Activated T-cell treated with anti-CD3 and anti-CD28 coated beads, Interleukin-2, amount 50 U/mL, for 48 hours (primary cell): ENCODE measurements at places on chromosomes 13 and 19.

- peak; percentile 11 for DNase-seq
These were observed 2.9 kb upstream of the ATP11A start for GRCh38 chr13:112686987-112687386.

DNA sequence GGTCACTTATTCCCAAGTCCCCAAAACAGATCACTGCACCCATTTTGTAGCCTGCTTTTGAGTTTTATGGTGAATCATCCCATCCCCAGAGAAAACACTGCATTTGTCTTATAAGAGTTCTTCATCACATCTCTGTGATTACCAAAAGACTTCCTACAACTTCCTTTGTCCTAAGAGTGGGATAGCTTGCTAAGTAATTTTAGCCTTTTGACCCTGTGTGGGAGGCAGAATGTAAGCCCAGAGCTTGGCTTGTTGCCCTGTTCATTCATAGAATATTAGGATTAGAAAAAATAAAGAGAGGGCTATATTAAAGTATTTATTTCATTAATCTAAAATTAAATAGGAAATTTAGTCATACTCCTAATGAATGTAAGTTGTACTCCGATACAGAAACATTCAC lies 213.3 kb downstream of the MZT1 start:
- DNase-seq, result no peak

GRCh38 chr19:40217027-40217810 lies 965 bp downstream of the TTC9B start:
- DNase-seq, result no peak

GRCh38 chr13:28055357-28055756 lies 45.0 kb downstream of the FLT3 start:
- no peak for DNase-seq

- DNase-seq, result no peak
These were observed 112.8 kb downstream of the DCT start for GRCh38 chr13:94366677-94367076.

- no peak for DNase-seq
These were observed 89.5 kb downstream of the ARHGEF7 start for GRCh38 chr13:111204438-111205177.

DNA sequence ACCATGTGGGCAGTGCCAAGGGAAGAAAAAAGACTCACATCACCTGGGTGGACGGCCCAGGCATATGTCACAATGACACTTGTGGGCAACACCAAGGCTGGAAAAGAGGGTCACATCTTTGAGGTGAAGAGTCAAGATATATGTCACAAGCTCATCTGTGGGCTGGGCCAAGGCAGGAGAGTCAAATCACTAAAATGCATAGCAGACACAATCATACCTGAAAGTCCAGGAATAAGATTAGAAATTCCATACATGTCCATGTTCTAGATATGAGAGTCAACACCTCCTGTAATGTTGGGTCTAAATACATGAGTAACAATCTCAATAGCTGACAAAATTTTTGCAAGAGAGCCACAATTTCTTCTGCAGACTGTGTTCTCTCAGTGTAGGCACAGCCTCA lies 145.0 kb downstream of the ZNF675 start:
- DNase-seq, result no peak

DNA sequence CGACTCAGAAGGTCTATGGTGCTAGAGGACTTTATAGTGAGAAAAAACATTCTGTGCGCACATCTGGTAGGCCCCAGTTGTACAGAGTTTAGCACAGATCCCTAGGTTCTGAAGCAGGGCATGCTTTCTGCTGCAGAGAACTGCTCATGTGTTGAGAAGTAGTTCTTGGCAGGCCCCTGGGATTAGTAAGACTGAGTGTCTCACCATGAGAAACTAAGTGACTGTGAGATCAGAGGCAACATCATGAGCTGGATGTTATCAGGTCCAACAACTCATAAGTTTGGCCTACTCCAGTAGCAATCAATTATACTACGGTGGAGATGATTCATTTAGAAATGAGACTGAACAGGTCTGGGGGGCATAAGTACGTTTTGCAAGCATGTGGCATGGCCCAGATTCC lies 507.4 kb upstream of the KLF12 start:
- DNase-seq, result no peak

GRCh38 chr13:86581706-86582105 lies 782.5 kb upstream of the SLITRK6 start:
- no peak for DNase-seq

DNA sequence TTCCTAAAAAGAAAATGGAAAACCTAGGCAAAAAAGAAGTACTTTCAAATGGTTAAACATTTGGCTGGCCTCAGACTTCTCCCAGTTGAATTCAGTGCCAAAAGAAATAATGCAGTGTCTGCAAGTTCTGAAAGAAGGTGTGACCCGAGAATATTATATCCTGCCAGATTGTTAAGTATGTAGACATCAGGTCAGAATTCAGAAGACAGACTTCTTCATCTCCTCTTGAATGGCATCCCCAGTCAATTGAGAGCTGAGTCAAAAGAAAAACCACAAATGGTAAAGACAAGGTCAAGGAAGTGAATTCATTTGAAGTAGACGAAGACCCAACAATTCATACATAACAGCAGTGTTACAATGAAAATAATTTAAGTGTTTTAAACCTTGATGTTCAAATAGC lies 194.5 kb downstream of the NBEA start:
- no peak for DNase-seq

DNA sequence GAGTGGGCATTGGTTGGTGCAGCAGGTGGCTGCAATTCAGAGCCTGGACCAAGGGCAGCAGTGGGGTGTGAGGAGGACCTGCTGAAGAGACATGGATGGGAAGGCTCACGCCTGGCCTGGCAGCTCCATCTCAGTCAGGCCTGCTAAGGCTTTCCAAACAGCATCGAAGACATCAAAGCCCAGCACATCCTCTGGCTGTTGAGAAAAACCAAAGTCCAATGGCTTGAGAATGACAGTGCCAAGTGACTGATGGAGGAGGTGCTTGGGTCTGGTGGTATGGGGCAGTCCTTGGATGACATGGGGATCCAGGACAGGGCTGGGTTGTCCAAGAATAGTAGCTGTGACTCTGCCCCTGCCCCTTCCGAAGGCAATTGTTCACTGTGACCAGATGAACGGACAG lies 19.0 kb upstream of the XPO4 start:
- DNase-seq, result no peak

GRCh38 chr19:46715975-46716671 lies 791 bp downstream of the PRKD2 start:
- DNase-seq, result peak; percentile 40

- no peak for DNase-seq
These were observed 15.1 kb downstream of the TICAM1 start for GRCh38 chr19:4816202-4816949.

DNA sequence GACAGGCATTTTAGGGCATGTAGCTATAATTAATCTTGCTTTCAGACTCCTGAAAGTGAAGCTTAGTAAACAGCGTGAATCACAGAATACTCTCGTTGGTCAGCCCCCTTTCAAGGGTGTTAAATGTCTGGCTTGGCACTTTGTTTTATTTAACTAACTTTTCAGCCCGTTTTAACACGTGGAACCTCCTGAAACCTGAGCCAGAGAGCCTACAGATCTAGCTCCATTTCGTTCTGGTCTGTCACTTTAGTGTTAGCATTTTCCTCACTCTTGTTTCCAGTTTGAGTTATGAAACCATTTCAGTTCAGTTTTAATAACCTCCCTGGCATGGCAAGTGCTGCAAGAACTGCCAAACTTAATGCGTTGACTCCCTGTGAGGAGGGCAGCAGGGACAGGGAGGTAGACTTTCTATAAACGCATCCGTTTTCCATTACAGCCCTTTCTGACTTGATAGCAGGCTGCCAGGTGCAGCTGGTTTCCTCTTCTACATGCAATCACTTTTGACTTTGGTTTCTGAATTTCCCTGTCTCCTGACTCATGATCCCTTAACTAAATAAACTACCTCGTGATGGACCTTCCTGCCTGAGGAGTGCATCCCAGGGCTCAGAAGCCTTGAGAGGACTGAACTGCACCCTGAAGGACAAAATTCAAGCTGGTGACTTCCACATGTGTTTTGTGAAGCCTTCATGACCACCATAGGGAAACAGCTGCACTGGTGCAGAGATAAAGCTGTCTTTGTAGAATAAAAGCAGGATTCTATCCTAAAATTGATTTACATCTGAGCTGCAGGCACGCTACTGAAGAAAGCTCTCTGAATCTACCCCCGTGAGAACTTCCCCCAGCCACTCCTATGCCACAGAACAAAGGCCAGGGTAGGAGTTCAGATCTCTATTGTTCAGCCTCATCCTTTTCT lies 192.6 kb downstream of the DLEU7 start:
- DNase-seq, result no peak

DNA sequence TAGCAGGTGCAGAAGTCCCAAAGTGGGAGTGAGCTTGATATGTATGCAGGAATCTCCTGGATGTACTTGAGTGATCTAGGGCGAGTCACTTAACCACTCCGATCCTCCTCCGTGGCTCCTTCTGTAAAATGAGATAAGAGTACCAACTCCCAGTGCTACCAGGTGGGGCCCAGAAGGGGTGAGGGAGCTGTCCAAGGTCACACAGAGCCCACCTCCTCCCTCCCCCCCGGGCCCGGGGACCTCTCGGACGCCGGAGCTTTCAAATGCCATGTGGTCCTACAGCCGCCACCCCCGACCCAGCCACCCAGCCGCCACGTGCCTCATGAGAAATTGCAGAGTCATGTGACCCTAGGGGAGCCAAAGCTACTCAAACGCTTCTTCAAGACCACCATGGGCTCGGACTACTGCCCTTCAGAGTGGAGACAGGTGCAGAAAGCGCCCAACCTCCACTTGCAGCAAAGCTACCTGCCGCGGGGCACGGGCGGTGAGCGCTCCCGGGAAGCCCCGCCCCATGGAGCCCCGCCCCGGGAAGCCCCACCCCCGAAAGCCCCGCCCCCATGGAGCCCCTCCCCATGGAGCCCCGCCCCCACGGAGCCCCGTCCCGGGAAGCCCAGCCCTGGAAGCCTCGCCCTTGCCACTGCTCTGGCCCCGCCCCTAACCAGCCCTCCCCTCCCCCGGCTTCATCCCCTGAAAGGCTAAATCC lies 10.1 kb upstream of the ZNF358 start:
- peak; percentile 62 for DNase-seq

DNA sequence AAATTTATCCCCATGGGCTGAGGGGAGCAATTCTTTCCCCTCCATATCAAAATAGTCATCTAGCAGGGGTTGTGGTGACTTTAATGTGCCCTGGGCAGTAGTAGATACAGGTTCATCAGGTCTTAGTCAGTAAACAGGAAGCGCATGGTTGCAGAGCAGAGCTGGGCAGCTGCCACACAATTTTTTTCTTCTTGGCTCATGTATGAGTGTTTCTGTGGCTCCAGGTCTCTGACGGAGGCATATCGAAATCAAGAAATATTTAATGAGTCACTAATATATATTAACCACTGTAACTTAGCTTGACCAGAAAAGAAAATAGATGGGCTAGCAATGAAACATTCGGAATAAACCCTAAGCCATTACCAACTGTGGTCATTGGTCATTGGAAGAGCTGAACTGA lies 68.4 kb upstream of the UBL3 start:
- DNase-seq, result no peak

DNA sequence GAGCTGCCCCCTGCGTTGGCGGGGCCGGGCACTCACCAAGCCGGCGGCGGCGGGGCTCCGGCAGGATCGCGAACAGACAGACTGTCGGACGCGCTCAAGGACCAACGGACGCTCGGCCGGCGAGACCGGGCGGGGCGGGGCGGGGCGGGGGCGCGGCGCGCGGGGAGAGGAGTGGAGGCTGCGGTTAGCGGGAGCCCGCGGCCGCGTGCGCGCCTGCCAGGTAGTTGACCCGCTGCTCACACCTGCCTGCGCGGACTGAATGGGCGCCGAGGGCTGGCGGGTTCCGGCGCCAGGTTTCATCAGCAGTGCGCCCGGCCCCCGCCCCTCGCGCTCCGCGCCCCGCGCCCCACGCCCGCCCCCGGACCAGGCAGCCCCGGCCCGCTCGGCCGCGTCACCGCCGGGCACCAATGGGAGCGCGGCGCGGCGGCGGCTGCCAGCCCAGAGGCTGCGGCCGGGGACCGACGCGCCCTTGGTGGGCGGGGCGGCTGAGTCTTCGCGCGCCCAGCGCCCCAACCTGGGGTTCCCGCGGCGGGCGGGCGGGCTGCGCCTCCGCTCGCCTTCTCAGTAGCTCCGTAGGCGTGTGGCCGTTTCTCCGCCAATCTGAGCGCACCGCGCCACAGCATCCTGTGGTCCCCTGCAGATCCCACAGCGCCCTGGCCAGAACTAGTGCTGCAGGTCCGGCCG lies at the start of gene SLC7A1:
TSS of gene SLC7A1 (minus strand) at position 309 of the 684 bp plus-strand sequence. CDS start 59,500 bp downstream, outside the sequence.
- peak; percentile 86 for DNase-seq

DNA sequence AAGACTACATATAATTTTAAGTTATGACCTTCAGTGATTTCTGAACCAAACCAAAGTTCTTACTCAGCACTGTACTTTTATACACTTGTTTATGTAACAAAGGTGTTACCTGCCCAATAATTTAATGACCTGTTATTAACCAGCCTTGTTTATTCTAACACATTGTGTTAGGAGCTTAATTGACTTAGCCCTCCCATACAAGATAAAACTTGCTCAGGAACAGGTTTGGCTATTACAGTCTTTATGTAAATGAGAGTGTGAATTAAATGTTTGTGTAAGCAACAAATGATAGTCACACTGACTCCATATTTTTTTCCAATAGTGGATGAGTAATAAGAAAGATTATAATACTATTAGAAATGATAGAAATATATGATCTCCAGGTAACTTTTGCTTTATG lies 51.8 kb upstream of the MYCBP2 start:
- DNase-seq, result no peak

- DNase-seq, result no peak
These were observed 171.6 kb downstream of the ZIC5 start for GRCh38 chr13:99800011-99800410.

GRCh38 chr13:104895521-104895920 lies 1639.9 kb downstream of the EFNB2 start:
- no peak for DNase-seq

- DNase-seq, result no peak
These were observed 44.0 kb downstream of the EFNB2 start for GRCh38 chr13:106491463-106491862.
